NCI-H345 (cell line): ENCODE measurements at places on chromosomes 5 and 9.

- DNase-seq: no peak
Measured at GRCh38 chr9:120757026-120757913, 35.9 kb downstream of the FBXW2 start.

- DNase-seq: no peak
Measured at GRCh38 chr9:89452561-89452960, 45.4 kb downstream of the SEMA4D start.

- DNase-seq: no peak
Measured at GRCh38 chr5:61277190-61277589, 54.9 kb upstream of the ZSWIM6 start.

GRCh38 chr5:171542525-171543140 is 123.2 kb downstream of the FGF18 start:
- DNase-seq: no peak

DNA sequence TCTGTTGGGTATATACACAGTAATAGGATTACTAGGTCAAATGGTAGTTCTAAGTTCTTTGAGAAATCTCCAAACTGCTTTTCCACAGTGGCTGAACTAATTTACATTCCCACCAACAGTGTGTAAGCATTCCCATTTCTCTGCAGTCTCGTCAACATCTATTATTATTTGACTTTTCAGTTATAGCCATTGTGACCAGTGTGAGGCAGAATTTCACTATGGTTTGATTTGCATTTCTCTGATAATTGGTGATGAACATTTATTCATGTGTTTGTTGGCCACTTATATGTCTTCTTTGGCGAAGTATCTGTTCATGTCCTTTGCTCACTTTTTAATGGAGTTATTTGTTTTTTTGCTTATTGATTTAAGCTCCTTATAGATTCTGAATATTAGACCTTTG is 596.2 kb upstream of the DAB2 start:
- DNase-seq: no peak

DNA sequence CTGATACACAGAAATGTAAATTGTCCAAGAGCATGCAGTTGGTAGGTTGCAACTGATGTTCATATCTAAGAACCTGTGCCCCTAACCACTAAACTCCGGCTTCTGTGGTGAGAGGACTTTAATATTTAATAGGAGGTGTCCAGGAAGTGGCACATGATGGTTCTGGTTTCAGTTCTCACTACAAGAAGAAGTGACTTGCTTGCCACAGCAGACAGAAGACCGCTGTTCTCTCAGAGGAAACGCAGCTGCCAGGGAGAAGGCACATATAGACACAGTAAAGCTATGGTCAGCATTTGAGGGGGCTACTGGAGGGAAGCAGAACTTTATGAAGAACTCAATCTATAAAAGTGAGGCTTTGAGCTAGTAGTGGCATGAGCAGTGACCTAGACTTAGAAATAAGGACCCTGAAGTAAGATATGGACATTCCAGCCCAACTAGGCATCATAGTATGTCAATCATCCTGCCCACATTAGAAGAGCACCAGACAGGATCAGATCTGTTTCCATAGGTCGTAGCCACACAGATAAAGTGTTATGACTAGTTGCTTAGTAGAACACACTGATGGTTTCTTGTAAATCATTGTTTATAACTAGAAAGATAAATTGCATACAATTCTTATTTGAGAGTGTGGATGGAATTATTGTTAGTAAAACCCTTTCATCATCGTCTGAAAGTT is 36.4 kb upstream of the DAB2 start:
- no peak for DNase-seq

- DNase-seq: peak; percentile 85
Measured at GRCh38 chr5:175867587-175868347, 3.6 kb upstream of the CPLX2 start.
